Kasumi-1 (cell line): ENCODE measurements at places on chromosomes 3 and 15.

GRCh38 chr3:48999085-48999858 is 7.9 kb upstream of the WDR6 start:
- no peak for DNase-seq

- no peak for DNase-seq
Observed at GRCh38 chr15:64315216-64315615, 40.8 kb downstream of the CSNK1G1 start.

DNA sequence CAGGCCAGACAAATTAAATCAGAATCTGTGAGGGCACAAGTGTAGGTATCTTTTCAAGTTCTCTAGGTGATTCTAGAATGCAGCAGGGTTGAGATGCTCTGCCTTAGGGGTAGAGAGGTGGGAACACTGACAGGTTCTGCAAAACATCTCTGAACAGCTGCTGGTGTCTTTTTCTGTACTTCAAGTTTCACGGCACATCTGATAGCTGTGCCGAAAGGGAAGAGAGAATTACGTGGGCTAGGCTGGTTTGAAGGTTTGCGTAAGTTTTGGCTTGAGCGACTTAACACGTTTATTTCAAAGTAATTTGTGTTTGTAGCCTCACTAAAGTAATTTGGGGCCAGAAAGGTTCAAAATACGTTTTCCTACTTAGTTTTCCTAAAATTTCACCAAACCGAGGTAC is 22.5 kb downstream of the PXK start:
- DNase-seq, result peak; percentile 31

DNA sequence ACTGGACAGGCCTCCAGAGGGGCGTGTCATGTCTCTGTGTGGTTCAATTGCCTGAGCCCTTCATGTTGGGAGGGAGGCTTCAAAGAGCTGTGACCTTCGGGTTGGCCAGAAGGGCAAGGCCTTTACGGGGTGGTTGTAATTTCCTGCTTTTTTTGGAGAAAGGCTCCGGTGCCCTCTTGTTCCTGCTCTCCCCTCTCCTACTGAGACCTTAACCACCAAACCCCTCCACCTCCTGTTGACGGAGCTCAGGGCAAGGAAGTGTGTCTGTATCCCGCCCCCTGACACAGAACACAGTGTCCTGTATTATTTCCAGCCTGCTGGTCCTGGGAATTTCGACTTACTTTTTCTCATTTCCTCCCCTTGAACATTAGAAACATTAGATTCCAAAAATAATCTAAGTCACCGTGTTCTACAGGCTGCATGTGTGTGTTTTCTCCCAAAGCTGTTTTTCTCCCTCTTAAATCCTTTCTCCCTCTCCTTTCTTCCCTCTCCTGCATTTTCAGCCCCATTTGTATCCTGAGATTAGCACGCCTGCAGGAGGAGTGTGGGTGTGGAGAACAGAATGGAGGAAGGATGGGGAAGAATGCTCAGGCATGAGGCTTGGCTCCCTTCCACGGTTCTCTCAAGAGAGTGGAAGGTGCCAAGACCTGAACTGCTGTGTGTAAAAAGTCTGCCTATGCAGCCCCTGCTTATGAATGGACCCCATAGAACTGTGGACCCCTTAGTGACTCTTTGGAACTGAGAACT is 285.4 kb upstream of the ROPN1 start:
- no peak for DNase-seq

DNA sequence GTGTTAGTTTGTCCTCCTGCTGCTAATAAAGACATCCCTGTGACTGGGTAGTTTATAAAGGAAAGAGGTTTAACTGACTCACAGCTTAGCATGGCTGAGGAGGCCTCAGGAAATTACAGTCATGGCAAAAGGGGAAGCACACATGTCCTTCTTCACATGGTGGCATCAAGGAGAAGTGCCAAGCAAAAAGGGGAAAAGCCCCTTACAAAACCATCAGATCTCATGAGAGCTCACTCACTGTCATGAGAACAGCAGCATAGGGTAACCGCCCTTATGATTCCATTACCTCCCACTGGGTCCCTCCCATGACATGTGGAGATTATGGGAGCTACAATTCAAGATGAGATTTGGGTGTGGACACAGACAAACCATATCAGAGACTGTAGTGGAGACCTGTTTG is 27.0 kb downstream of the TM2D3 start:
- DNase-seq, result peak; percentile 62

DNA sequence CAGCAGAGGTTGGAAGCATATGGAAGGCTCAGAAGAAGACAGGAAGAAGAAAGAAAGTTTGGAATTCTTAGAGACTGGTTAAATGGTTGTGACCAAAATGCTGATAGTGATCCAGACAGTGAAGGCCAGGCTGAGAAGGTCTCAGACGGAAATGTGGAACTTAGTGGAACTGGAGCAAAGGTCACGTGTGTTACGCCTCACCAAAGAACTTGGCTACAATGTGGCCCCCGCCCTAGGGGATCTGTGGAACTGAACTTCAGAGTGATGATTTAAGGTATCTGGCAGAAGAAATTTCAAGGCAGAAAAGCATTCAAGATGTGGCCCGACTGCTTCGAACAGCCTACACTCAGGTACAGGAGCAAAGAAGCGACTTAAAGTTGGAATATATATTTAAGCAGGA is 83.1 kb downstream of the MYO5A start:
- DNase-seq, result no peak

DNA sequence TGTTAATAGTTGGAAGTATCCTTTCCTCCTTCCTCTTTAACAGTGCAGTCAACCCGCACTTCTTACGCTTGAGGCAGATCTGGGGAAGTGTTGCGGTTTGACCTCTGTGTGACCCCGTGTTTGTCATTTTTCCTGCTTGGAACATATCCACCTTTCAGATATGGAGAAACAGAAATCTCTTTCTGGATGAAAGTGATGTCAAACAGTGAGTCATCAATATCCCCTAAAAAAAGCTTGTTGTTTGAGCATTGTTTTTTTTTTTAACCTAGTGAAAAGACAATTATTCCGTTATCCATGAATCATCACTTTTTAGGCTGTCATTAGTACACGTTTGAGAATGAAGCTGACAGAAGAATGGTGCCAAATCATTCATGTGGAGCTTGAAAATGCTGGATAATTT is 293.7 kb downstream of the ARPP21 start:
- no peak for DNase-seq

DNA sequence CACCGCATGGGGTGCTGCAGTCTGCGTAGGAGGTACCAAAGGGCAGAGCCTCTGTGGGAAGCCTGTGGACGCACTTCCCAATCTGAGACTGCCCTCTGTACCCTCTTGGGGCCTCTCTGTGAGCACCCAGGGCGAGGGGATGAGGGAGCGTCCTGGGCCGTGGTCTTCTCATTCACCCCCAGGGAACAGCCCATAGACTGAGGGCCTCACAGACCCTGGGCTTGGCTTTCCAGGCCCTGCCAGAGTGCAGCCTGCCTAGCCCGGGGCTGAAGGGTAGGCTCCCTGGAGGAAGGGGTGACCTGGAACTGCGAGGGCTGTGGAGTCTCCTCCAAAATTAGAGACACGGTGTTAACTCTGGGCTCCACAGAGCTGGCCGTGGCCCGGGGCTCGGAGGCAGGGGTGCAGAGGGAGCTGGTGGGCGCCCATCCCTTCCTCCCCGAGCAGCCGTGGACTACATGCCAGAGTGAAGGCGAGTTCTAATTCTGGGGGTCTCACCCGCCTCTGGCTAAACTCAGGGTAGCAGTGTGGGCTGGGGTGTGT is 468 bp upstream of the SPTBN5 start:
- no peak for DNase-seq

DNA sequence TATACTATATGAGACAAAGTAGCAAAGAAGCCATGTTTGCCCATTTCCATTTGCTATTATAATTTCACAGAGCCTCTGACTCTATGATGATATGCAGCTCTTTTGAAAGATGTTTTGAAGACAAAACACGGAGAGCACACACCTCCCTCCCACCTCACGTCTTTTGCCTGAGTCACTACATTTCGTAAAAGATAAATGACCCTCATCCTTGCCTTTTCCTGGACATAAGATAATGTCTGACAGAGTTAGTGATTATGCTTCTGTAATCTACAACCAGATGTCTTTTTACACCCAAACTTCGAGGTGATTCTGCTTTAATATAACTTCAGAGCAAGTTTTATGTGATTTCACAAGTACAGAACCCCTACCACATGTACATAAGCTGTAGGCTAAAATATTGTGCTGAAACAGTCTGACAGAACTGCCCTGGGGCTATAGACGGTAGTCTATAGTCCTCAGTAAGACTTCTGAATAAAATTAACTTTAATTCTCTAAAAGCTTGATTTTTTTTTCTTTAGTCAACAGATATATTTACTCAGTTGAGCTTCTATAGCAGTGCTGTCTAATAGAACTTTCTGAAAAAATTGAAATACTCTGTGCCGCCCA is 99.9 kb downstream of the CD200R1L start:
- no peak for DNase-seq
